ENCODE measurements at places on chromosomes 13 and 19.
A peak's percentile ranks its signal among the peaks of the same experiment; 100 is the strongest.

DNA sequence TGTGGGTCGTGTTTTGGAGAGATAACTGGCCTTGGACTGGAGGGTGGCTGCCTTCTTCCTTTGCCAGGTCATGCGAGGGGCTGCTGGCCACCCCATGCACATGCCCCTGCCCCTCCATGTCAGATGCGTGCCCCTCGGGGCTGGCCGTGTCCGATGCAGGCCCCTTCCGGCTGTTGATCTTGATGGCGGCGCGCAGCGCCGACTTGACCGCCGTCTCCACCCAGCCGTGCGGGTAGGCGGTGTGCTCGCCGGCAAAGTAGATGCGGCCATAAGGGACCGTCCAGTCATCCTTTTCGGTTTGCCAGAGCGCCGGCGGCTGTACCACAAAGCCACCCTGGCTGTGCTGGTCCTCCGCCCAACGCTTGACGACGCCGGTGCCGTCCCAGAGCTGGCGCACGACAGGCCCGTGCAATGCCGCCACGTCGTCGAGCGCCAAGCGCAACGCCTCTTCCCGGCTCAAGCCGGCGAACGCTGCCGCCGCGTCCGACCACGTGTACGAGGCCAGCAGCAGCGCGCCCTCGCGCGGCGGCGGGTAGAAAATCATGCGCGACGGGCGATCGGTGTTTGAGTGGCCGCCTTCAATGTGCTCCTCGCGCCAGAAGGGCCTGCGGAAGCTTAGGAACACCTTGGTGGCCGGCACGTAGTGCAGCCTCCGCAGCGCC is 6.9 kb downstream of the IL4I1 start:
- DNase-seq, result peak; percentile 75

DNA sequence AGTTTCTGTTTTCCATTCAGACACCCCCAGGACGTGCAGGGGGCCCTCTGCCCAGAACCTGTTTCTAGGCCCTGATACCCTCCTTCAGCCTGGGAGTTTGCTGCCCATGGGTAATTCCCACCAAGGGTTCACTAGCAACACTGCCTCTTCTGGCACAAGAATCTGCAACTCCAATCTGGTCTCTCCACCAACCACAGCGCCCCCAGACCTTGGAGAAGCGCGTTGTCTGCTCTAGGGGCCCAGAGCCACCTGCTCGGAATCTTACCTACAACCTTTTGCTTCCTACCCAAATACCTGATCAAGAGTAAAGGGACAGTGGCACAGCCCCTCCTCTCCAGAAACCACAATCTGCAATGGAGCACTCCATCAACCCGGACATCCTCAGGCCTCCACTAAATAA is 763 bp downstream of the ZNF180 start:
- no peak for DNase-seq

DNA sequence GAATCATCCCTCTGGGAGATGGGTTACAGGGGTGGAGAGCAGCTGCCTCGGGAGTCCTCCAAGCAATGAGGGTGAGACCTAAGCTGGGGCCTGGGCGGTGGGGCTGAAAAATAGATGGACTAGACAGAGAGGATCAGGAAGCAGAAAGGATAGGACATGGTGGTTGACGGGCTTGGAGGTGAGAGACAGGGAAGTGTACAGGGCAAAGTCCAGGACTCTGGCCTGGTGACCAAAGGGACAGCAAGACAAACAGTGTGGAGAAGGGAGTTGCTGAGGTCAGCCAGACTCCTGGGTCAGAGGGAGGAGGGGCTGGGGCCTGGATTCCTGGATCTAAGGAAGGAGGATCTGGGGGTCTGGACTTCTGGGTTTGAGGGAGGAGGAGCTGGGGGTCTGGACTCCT is 5.5 kb downstream of the PHLDB3 start:
- no peak for DNase-seq

- peak; percentile 91 for DNase-seq
These were observed 7.4 kb upstream of the IGFL1 start for GRCh38 chr19:46221981-46222610.

DNA sequence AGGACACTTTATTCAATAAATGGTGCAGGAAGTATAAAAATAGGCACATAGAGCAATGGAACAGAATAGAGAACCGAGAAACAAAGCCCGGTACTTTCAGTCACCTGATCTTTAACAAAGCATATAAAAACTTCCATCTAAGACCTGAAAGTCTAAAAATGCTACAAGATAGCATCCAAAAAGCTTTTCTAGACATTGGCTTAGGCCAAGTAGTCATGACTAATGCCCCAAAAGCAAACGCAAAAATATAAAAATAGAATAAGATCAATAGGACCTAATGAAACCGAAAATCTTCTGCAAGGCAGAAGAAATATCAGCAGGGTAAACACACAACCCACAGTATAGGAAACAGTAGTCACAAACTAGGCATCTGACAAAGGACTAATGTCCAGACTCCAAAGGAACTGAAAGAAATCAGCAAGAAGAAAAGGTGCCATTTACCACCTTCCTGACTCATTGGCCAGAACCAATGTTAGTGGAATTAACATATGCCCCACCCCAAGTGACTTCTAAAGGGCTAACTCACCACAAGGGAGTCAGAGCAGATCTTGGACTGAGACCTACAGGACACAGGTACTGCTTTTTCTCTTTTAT is 40.8 kb upstream of the CEACAM21 start:
- DNase-seq, result no peak

DNA sequence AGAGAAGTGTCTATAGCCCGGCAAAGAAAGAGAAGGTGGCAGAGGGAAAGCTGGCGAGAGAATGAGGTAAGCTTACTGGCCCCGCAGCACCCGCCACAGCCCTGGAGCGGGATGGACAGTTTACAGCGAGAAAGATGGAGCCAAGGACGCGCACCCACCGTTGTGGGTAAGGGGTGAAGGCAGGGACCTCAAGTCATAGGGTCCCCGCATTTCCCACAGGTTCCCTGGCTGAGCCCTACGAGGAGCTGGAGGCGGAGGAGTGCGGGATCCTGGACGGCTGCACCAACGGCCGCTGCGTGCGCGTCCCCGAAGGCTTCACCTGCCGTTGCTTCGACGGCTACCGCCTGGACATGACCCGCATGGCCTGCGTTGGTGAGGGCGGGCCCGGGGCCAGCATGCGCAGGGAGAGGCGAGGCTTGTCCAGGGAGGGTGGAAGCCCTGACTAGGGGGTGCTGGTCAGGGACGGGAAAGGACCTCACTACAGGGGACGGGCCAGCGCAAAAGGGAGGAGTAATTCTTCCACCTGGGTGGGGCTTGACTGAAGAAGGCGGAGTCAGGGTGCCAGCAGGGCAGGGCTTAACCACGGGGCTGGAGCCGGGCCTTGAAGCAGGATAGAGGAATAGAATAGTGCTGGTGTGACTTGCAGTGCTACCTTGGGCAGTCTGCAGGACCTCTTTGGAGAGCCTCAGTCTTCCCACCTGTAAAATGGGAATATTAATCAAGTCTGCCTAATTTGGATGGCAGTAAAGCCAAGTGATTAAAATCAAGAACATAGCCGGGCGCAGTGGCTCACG is 26.5 kb downstream of the LTBP4 start:
- no peak for DNase-seq

DNA sequence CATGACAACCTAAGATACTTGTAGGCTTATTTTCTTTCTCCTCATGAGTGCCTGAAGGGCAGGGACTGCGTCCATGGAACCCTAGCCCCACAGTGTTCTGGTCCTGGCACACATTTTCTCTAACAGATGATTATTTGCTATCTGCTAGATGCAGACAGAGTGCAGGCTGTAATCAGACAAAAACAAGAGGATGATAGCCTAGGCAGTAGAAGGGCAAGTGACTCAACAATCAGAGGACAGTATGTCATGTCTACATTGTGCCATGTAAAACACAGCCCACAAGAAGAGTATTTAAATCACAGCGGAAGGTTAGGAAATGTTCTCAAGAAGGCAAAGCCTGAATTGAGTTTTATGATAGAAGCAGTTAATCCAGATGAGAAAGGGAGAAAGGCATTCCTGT is 29.3 kb downstream of the MIPEP start:
- no peak for DNase-seq

GRCh38 chr13:38647312-38647711 is 39.6 kb upstream of the FREM2 start:
- no peak for DNase-seq

DNA sequence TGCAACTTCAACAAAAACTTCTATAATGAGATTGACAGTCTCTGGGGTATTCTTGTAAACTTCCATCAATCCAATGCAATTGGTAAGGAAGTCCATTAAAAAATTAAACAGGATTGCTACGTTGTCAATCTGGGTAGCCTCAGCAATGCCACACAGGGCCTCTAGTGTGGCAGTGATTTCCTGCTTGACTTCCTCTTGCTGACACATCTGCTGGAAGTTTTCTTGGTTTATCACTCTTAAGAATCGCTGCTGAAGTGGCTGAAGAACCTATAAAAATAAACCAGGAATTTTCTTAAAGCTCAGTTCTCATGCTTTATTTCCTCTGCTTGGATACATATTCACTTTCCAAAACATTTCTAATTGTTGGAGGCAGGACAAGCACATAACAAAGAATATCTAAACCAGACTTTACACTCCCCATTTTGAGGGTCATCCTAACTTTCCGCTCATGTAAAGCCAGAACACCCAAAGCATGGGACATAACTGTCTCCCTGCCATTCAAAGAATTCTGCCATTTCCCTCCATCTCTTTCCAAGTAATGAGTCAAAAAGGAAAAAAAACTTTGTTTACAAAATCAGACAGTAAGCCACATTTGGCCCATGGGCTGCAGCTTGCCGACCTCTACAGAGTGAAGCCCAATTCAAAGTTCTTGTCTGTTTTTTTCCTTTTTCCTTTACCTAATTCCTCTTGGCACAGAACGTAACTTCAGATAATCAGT is 23.2 kb upstream of the EEF1AKMT1 start:
- DNase-seq, result peak; percentile 29

- DNase-seq, result no peak
These were observed 504 bp upstream of the VWA8 start for GRCh38 chr13:41961466-41961760.

GRCh38 chr13:93853912-93854311 is 625.6 kb downstream of the DCT start:
- no peak for DNase-seq

DNA sequence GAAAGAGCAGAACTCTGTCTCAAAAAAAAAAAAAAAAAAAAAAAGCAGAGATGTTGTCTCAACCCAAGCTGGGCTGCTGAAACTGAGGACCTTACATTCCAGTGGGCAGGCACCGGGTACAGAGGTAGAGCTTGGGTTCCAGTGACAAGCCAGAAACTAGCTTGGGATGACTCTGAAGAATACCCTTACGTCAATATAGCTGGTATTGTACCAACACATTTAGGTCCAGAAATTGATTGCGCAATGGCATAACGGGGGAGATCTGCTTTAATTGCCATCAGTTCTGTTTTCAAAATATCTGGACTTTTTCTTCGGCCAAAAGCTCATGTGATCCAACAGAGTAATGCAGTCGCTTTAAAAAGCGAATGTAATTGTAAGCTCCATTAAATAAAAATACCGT is 103.1 kb upstream of the UBL3 start:
- no peak for DNase-seq

GRCh38 chr13:98347756-98348155 is 170.7 kb upstream of the RNF113B start:
- no peak for DNase-seq

DNA sequence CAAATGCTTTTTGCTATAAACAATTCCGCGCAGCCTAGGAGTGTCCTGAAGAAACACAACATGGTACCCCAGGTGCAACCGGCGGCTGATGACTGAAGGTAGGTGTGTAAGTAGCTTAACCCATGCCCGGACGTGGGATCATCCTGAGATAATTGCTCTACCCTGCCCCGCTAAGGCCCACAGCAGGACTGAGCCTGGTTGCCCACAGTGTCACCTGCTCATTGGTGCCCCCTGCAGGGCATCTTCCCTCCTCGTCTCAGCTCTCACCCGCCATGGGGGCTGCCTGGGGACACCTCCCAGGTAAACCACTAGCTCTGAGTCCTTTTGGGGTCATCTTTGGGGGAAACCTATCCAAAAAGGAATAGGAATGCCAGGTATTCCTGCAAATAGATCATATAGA is 22.3 kb downstream of the TMEM161A start:
- peak; percentile 41 for DNase-seq

GRCh38 chr19:10508707-10509106 is 5.6 kb upstream of the KEAP1 start:
- DNase-seq, result no peak

DNA sequence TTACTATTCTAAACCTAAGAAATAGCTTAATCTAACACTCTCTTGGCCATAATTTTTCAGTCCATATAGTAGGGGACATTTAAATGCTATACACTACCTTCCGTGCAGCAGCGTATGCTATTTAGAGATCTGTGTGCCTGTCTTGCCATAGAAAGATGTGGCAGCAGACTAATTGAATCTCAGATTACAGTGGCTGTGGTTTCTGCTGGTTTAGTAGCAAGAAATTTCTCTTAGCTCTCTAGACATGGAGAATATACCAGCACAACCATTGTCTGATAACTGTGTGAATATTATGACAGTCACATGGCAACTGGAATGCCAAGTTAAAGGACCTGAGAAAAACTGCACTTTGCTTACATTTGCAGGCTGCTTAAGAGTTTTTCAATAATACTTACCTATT is 672.4 kb upstream of the MIR17HG start:
- DNase-seq, result no peak

DNA sequence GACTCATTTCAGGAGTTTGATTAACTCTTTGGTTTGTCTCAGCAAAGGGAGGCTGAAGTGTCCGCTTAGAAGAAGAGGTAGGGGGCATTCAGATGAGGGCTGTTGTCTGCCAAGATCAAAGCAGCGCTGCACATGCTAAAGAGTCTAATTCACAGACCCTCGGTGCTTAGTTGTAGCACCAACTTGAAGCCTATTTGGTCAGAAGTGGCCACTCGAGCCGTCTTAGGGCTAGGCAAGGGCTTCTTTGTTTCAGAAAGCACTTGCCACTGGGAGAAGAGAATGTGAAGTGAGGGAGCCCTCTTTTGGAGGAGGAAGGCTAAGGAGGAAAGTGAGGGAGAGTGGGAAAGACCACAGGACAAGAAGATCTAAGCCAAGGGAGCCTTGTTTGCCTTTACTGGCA is 313.4 kb upstream of the TMTC4 start:
- DNase-seq, result peak; percentile 11

DNA sequence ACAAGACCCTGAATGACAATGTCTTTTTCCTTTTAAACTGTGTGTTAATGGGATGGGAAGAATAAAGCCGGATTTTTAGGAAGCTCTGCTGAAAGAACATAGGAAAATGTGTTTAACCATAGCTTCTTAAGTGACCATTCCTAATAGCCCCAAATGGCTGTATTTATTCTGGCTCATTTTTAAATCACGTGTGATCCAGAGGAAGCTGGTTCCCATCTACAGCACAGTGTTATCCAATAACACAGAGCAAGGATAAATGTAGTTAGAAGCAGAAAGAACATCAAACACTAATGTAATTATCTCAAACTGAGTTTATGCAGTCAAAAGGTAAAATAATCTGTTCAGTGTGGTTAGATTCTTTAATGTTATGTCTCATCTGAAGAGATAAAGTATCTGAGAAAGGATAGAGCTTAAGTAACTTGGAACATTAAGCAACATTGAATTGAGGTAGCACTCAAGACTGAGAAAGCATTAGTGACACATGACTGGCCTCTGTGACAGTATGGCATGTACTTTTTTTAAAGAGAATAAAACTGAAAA is 853.3 kb downstream of the GPC5 start:
- no peak for DNase-seq
